ENCODE measurements at places on chromosomes 2 and 18.
A peak's percentile ranks its signal among the peaks of the same experiment; 100 is the strongest.

DNA sequence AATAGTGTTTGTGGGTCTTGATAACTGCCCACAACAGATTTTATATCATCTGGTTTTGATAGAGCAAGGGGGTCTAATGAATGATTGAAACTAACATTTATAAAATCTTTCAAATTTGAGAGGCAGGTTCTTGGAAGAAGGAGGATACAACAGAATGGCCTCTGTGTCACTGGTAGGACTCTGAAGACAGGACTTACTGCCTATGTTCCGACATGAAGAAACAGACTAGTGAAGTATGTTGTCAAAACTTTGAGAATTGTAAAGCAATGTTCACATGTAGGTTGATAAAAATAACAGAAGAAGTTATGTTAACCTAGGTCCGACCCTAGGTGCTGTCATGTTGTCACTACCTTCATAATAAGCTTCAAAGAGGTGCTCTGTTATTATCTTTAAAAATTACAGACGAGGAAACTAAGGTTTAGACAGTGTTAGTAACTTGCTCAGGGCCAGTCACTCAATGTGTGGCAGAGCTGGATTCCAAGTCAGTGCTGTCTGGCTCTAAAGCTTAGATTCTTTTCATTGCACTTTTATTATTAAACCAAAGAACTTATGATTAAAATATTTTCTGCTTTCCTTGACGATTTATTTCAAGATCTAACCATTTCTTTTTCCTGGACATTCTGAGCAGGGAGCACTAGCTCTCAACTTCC is 146.2 kb downstream of the RPIA start:
- DNase-seq, result no peak

DNA sequence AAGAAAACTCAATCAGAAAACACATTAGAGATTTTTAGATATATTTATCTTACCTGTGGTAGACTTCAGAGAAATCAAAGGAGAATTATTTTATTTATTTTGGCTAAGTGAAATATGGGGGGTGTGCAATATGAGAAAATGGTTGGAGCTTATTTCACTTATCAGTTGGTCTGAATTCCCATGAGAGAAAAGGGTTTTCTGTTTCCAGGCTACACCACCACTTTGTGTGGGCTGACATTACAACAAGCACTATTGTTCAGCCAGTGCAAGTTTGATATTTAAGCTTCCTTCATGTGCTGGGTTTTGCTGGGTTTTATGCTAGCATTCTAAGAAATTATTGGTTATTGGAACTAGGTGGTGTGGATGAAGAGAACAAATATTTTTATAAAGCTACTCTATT is 33.5 kb downstream of the RMND5A start:
- DNase-seq, result no peak

DNA sequence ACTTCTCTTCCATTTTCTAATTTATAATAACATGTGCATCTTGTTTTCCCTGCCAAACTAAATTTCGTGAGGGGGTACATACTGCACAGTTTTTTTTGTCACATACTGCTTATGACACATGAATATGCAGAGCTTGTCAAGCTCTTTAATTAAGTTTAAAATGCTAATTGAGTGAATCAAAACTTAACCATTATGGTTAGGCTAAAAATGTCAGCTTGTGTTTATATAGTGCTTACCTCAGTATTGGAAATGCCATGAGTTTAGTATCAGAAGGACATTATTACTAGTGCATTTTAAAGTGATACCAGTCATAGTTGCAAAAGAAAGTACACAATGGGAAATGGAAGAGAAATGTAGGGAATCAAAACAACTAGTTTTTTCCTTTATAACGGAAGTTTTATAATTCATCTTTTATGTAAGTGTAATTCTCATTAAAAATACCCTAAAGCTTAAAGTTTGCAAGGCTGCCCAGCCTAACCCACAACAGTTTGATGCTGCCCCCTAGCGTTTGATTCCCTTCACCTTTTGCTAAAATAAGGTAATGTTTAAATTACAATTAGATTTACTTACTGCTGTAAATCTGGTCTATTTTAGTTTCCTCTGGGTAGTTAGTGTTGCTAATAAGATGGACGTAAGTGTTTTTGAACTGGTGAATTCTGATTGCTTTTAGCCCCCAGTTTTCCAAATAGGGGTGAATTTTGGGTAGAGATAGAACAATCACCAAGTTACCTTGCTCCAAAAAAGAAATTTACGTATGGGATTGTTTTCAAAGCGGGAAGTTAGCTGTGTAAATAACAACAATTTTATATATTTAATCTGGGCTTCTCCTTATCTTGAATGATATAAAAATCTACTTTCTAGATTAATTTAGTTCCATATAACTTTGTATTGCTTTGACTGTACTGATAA is 3.2 kb downstream of the SLC39A10 start:
- peak; percentile 36 for DNase-seq

- no peak for DNase-seq
Observed at GRCh38 chr2:32976409-32977063, 29.8 kb downstream of the LTBP1 start.

Measured in NCI-H526 (cell line).